ENCODE measurements at places on chromosomes 3 and 15. TPM values are rescaled to one million over a fixed set of nuclear protein-coding genes. Genes with fewer than 3 reads are reported as not detected.

CCDC32 gene
- total RNA-seq = 34.8 TPM

GRCh38 chr3:79027593-79027992 lies 740.2 kb downstream of the ROBO1 start:
- no peaks in the 10 kb centered on the region for H3K27me3 ChIP-seq
- H3K36me3 ChIP-seq = no peaks in the 10 kb centered on the region
- DNase-seq = no peak
- no peak overlapping the region for H3K27ac ChIP-seq

GRCh38 chr3:59764171-59764570 lies 714.3 kb upstream of the CFAP20DC start:
- peaks cover 11% of the 10 kb centered on the region for H3K4me1 ChIP-seq
- H3K4me3 ChIP-seq = no peak overlapping the region
- no peak overlapping the region for H3K27ac ChIP-seq
- no peaks in the 10 kb centered on the region for H3K36me3 ChIP-seq
- no peak for DNase-seq

- H3K36me3 ChIP-seq = no peaks in the 10 kb centered on the region
- H3K4me3 ChIP-seq = no peak overlapping the region
- H3K27ac ChIP-seq = no peak overlapping the region
Measured at GRCh38 chr15:87877114-87877810, 379.3 kb downstream of the NTRK3 start.

SLC35G2 gene
- 5.4 TPM for total RNA-seq

- peaks cover 11% of the 10 kb centered on the region for H3K4me1 ChIP-seq
- no peaks in the 10 kb centered on the region for H3K27me3 ChIP-seq
- peaks cover 3% of the 10 kb centered on the region for H3K36me3 ChIP-seq
- DNase-seq = no peak
- no peak overlapping the region for H3K27ac ChIP-seq
Measured at GRCh38 chr3:171320750-171321558, 139.3 kb downstream of the TNIK start.

USP13 gene
- 12.4 TPM for total RNA-seq

DNA sequence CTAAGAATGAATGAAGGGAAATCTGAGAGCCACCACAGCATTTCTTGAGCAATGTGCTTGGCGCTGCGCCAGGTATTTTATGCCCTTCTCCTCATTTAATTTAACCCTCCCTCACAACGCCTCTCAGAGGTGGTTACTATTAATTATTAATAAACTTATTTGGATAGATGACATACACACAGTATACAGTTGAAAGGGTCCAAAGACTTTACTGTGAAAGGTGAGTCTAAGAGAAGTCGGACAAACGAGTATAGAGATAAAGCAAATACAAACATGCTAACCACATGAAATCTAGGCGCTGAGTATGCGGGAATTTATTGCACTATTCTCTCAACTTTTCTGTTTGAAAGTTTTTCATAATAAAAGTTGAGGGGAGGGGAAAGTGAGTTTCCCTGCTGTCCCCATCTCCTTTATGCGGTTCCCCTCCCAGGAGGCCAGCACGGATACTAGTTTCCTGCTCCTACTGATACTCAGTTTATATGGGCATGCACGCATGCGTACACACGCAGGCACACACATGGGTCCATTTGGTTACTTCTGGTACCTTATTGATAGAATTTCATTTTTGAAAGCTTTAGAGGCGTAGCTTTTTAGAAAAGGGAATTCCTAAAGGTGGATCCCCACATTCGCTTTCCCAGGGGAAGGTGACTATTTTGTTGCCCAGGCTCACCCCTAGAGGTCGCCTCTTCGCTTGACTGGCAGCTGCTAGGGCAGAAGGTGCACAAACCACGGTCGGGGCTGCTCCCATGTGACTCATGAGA lies 28.5 kb upstream of the KCTD6 start:
- H3K4me3 ChIP-seq = peak overlapping the region; percentile 37
- H3K27ac ChIP-seq = no peak overlapping the region
- no peaks in the 10 kb centered on the region for H3K27me3 ChIP-seq

CNTN4 gene
- total RNA-seq = 0.62 TPM

- H3K27ac ChIP-seq = no peak overlapping the region
- H3K4me3 ChIP-seq = no peak overlapping the region
- peaks cover 5% of the 10 kb centered on the region for H3K4me1 ChIP-seq
Measured at GRCh38 chr3:112610121-112610520, 30.8 kb downstream of the CCDC80 start.

DNA sequence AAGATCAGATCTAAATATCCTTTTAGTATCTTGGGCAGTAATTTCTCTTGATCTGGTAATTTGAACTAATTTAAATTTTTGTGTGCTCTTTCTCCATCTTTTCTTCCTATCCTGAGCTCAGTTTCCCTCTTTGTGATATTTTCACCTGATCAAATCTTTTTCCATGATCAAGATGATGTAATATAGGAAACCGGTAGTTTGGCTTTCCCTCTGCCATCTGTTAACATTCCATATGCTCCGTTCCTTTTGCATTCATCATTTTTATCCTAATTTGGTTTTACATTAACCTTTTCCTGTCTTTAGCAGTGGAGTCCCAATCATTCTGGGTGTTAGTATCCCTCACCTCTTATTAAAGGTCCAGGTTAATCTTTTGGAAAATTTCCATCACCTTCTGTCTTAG lies 5.9 kb upstream of the ABHD6 start:
- H3K36me3 ChIP-seq = no peaks in the 10 kb centered on the region
- H3K27me3 ChIP-seq = peaks cover 46% of the 10 kb centered on the region
- DNase-seq = no peak
- no peak overlapping the region for H3K27ac ChIP-seq
- H3K4me3 ChIP-seq = no peak overlapping the region

- H3K4me1 ChIP-seq = no peaks in the 10 kb centered on the region
- no peaks in the 10 kb centered on the region for H3K36me3 ChIP-seq
- H3K27ac ChIP-seq = no peak overlapping the region
- H3K27me3 ChIP-seq = no peaks in the 10 kb centered on the region
- no peak overlapping the region for H3K4me3 ChIP-seq
Measured at GRCh38 chr3:169278667-169279066, 384.8 kb downstream of the MECOM start.

TRIM42 gene
- not detected for total RNA-seq

DNA sequence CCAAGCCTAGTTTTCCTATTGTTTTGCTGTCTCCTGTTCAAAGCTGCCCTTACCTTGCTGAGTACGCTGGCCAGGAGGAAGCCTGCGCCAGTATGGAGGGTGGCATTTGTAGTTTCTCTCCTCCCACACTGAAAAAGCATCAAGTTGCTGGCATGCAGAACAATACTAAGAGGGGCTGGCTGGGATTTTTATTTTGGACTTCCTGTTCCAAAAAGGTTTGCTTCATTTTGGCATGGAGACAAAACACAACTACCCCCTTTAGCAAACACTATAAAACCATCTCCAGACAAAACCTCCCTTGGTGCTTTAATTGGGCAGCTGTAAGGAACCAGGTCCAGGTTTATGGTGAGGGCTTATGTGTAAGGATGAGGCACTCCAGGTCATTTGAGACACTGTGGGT lies 457.6 kb downstream of the PDCD6IP start:
- H3K4me3 ChIP-seq = no peak overlapping the region
- no peak for DNase-seq
- H3K4me1 ChIP-seq = peaks cover 4% of the 10 kb centered on the region
- no peaks in the 10 kb centered on the region for H3K36me3 ChIP-seq
- no peak overlapping the region for H3K27ac ChIP-seq

AGTR1 gene
- not detected for total RNA-seq

PAQR5 gene
- total RNA-seq = 0.07 TPM

GRCh38 chr3:45516829-45517228 lies 77.7 kb upstream of the LIMD1 start:
- H3K27me3 ChIP-seq = no peaks in the 10 kb centered on the region
- no peak overlapping the region for H3K27ac ChIP-seq
- DNase-seq = no peak
- no peaks in the 10 kb centered on the region for H3K4me1 ChIP-seq
- H3K4me3 ChIP-seq = no peak overlapping the region
- H3K36me3 ChIP-seq = peaks cover 2% of the 10 kb centered on the region

GRCh38 chr3:185724761-185725160 lies 100.1 kb downstream of the IGF2BP2 start:
- no peak overlapping the region for H3K27ac ChIP-seq
- no peaks in the 10 kb centered on the region for H3K27me3 ChIP-seq
- H3K36me3 ChIP-seq = no peaks in the 10 kb centered on the region
- no peak for DNase-seq

DNA sequence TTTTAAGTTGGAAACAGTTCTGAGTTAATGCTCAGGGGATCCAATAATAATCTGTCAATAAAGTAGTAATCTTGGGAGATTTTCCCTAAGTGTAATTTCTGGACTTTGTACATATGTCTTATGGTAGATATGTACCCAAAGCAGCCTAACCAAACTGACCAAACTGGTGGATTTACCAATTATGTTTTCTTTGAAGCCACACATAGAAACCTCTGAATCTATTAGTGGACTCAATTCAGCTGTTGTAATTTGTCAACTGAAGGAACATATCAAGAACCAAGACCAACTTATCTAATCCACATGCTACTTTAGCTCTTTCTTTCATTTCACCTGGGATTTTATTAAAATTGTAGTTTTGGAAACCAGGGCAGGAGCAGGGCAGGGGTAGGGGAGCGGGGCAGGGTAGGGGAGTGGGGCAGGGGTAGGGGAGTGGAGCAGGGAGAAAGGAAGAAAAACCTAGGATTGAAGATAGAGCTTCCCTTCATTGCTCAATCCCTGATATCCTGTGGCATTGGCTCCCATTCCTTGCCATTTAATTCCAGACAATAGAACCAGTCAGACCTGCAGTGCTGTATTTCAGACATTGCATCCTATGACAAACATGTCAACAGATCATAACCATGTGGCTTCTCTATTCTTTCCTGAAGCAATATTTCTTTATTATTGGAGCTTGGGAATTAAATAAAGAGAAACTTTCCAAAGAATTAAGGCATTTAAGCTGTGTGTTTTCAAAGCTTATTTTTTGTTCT lies 101.8 kb downstream of the NFKBIZ start:
- no peak for DNase-seq
- H3K4me1 ChIP-seq = peaks cover 34% of the 10 kb centered on the region
- no peak overlapping the region for H3K4me3 ChIP-seq
- H3K27ac ChIP-seq = no peak overlapping the region
- H3K27me3 ChIP-seq = no peaks in the 10 kb centered on the region

CFAP20DC gene
- 2.8 TPM for total RNA-seq

NRG4 gene
- not detected for total RNA-seq

GRCh38 chr3:113747283-113748046 lies 630 bp downstream of the ATP6V1A start:
- peak; percentile 39 for DNase-seq
- H3K4me3 ChIP-seq = peak overlapping the region; percentile 95
- peak overlapping the region; percentile 54 for H3K27ac ChIP-seq
- H3K36me3 ChIP-seq = peaks cover 9% of the 10 kb centered on the region

GRCh38 chr3:133380481-133381225 lies 19.2 kb upstream of the BFSP2 start:
- H3K4me1 ChIP-seq = no peaks in the 10 kb centered on the region
- H3K27ac ChIP-seq = no peak overlapping the region
- no peak overlapping the region for H3K4me3 ChIP-seq
- H3K27me3 ChIP-seq = no peaks in the 10 kb centered on the region

DNA sequence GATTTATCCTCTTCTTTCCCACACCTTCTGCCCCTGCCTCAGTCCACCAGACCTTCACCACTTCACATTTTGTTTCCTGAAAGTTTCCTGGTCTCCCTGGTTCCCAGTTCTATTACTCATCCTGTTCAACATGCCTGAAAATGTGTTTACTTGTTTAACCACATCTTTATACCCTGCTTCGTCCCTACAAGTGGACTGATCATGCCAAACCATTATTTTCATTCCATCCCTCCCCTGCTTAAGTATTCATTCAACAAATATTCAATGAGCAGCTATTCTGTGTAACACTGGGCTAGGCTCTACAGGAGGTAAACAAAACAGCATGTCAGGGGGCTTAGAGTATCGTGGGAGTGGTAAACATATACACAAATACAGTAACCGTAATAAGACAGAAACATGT lies 5.5 kb downstream of the MYO5A start:
- no peaks in the 10 kb centered on the region for H3K36me3 ChIP-seq
- H3K27ac ChIP-seq = peak overlapping the region; percentile 35
- peaks cover 26% of the 10 kb centered on the region for H3K4me1 ChIP-seq
- no peak for DNase-seq
- no peak overlapping the region for H3K4me3 ChIP-seq
- no peaks in the 10 kb centered on the region for H3K27me3 ChIP-seq

DNA sequence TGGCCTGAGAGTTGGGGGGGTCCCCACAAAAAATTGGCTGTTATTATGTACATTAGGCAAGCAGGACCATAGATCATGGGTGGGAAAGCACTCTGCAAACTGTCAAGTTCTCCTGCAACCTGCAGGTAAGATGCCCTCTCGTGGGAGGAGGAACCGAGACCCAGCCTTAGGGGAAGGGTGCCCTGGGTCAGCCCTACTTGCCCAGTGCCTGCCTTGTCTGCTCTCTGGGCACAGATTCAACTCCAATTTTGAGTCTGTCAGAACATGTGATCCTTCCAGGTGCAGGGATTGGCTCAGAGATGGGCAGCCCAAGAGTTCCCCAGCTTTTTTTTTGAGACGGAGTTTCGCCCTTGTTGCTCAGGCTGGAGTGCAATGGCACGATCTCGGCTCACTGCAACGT lies 99.2 kb downstream of the PLXNA1 start:
- no peaks in the 10 kb centered on the region for H3K4me1 ChIP-seq
- H3K36me3 ChIP-seq = no peaks in the 10 kb centered on the region
- no peaks in the 10 kb centered on the region for H3K27me3 ChIP-seq
- H3K27ac ChIP-seq = no peak overlapping the region

NTRK3 gene
- total RNA-seq = 4.2 TPM

DNA sequence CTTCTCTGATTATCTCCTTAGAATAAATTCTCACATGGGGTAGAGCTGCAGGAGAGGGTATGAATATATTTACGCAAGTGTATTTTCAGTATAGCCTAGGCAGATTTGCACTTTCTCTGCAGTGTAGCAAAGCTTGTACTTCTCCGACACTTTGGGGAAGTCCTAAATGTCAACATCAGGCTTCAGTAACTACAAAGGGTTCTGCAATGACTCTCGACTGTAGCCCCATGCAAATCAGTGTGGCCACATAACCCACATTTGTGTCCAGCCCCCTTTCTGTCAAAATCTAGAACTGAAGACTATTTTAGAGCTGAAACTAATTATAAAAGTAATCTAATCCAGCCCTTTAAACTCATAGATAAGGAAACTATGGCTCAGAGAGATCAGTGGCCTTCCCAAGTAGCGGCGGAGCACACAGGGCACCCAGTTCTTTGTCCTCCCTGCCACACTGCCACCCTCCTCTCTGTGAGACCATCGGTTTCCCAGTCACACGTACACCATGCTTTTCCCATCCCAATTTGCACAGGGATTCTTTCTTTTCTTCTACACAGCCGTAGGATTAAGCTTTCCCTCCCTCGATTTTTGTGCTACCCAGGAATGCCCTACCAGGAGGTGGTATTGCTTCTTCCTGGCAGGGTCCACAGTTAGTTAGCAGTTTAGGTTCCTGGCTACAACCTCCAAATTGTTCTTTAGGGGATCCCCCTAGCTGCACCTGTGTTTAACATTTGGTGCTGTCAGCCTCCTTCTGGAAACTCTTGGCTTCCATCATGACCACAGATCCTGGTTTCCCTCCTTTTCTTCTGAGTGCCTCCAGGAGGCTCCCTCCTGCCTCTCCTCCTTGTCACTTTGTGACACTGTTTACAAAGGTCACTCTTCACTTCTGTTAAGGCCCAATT lies 22.9 kb downstream of the MRAS start:
- H3K4me3 ChIP-seq = peak overlapping the region; percentile 43
- peak; percentile 27 for DNase-seq
- H3K27me3 ChIP-seq = peaks cover 11% of the 10 kb centered on the region

- H3K36me3 ChIP-seq = no peaks in the 10 kb centered on the region
- H3K27me3 ChIP-seq = no peaks in the 10 kb centered on the region
- DNase-seq = no peak
- H3K27ac ChIP-seq = no peak overlapping the region
Measured at GRCh38 chr15:57061281-57061680, 142.8 kb downstream of the TCF12 start.

Data from activated T-cell treated with anti-CD3 and anti-CD28 coated beads, Interleukin-2, amount 50 U/mL, for 72 hours (primary cell).